Activated CD8-positive, alpha-beta memory T cell treated with anti-CD3 and anti-CD28 coated beads for 1 hour (primary cell): ENCODE measurements at places on chromosomes 11 and 22.
A peak's percentile ranks its signal among the peaks of the same experiment; 100 is the strongest.

- DNase-seq, result no peak
Measured at GRCh38 chr11:44862558-44863101, 88.1 kb downstream of the TP53I11 start.

- no peak for DNase-seq
Measured at GRCh38 chr11:1049911-1050580, 13.5 kb upstream of the MUC6 start.

GRCh38 chr11:17735818-17736578, 1.4 kb downstream of the KCNC1 start:
- no peak for DNase-seq

- DNase-seq, result no peak
Measured at GRCh38 chr22:49930596-49931412, 12.4 kb downstream of the CRELD2 start.

GRCh38 chr11:78419327-78419726, 1.7 kb upstream of the GAB2 start:
- no peak for DNase-seq

GRCh38 chr22:39651053-39651996, 80.8 kb downstream of the CACNA1I start:
- no peak for DNase-seq

- peak; percentile 71 for DNase-seq
Measured at GRCh38 chr11:35165423-35166368, 26.7 kb downstream of the CD44 start.

GRCh38 chr22:30606455-30607299, at the start of gene TCN2:
TCN2 (plus strand) TSS chr22:30607174; CDS start chr22:30607332, 158 bp downstream.
- no peak for DNase-seq

GRCh38 chr22:22181341-22181850, 63.2 kb upstream of the VPREB1 start:
- no peak for DNase-seq

DNA sequence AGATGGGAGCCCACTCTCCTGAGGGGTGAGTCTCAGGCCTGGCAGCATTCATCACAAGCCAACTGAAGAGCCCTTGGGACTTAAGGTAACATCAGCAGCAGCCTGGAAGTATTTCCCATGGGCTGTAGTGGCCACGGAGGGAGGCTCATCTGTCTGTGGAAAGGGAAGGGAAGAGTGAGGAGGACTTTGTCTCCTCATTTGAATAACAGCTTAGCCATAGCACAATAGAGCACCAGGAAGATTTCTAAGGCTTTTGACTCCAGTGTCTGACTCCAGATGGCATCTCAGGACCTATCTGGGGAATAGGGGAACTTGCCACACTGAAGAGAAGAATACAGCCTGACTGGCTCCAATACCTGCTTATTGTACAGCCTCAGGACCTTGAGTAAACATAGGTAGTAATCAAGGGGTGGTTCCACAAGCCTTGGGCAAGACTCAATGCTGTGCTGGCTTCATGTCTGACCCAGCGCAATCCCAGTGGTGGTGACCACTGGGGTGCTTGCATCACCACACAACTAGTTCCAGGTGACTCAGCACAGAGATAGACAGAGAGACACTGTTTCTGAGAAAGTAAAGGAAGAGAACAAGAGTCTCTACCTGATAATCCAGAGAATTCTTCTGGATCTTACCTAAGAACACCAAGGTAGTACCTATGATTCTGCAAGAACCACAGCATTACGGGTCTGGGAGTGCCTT, 510.5 kb upstream of the CCDC179 start:
- DNase-seq, result no peak

DNA sequence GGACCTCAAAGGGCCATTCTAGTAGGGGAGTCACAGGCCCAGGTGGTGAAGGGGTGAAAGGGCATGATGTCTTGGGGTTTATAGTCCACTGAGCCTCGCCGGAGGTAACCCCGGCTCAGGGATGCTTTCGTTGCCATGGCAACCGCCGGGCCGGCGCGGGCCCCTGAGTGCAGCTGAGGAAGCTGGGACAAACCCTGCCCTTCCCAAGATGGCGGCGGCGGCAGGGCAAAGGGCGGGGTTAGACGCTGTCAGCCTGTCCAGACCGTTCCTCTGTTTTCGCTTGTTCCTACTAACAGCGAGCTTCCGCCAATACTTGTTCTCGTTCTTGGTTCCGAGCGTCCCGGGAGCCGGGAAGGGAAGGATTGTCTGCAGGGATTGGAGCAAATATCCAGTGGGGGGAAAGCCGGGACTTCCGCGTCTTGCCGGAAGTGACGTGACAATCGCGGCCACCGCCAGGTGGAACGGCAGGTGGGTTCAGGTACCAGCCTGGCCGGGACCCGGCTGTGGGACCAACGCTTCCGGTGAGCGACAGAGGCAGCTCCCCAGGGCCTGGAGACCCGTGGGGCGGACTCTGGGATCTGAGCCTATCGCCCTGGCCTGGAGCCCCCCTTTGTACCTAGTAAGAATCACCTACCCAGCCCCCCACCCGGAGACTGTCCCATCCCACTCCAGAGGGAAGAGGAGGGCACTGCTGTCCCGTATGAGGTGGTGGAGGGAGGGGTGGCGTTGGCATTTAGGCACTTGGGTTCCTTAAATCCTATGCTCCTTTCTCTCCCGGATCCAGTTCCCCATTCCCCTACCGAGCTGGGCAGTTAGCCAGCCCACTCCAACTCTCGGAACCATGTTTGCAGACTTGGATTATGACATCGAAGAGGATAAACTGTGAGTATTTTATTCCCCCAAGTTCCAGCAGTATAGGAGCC, at the start of gene PICK1:
Gene PICK1 (plus strand): TSS at position 436 of the 923 bp plus-strand sequence. CDS start 406 bp downstream, at position 842.
- DNase-seq, result peak; percentile 57

GRCh38 chr22:47203554-47203991, 441.1 kb downstream of the TBC1D22A start:
- no peak for DNase-seq

DNA sequence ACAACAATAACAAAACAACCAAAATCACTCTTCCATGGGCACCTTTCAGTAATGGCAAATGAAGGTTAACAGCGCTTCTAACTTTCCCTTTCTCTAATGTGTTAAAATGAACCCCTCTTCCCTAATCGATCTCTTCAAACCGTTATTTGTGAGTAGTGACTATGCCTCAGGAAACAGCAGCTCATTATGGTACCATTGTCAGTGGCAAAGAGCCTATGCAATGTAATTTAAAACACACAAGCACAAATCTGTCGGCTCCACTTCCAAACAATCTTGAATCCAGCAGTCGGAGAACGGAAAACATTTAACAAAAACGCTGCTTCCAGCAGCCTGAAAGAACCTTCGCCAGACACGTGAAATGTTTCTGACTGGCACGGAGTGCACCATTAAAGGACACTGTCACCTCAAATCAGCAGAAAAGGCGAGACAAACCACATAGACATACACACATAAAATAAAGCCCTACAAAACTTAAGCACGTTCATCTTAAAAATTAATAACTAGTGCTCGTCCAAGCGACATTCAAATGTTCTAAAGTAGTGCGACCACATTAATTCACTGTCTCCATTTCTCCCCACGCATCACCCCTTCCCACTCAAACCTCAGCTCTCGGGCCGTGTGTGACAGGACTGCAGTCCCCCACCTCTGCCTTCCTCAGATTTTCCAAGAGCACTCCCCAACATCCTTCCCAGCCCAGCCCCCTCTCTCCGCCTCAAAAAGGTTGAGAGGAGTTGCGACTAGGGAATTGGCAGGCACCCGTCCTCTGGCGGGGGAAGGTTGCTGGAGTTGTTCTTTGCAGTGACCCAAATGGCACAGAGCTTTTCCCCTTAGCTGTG, 748 bp downstream of the RAB30 start:
- no peak for DNase-seq

- no peak for DNase-seq
Measured at GRCh38 chr11:80239217-80239616, 798.4 kb upstream of the TENM4 start.

DNA sequence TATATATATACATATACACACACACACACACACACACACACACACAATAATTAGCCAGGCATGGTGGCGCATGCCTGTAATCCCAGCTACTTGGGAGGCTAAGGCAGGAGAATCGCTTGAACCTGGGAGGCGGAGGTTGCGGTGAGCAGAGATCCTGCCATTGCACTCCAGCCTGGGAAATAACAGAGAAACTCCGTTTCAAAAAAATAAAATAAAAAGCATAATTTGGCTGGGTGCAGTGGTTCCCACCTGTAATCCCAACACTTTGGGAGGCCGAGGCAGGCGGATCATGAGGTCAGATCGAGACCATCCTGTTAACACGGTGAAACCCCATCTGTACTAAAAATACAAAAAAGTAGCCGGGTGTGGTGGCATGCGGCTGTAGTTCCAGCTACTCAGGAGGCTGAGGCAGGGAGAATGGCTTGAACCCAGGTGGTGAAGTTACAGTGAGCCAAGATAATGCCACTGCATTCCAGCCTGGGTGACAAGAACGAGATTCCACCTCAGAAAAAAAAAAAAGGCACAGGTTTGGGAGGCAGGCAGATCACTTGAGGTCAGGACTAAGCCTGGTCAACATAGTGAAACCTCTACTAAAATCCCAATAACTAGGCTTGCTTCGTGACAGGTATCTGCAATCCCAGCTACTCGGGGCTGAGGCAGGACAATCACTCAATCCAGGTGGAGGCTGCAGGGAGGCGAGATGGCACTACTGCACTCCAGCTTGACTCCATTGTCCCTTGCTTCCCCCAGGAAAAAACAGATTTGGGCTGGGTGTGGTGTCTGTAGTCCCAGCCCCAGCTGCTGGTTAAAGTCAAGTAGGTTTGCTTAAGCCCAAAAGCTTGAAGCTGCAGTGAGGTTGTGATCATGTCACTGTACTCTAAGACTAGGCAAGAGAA, 11.8 kb upstream of the WDR74 start:
- DNase-seq, result no peak

DNA sequence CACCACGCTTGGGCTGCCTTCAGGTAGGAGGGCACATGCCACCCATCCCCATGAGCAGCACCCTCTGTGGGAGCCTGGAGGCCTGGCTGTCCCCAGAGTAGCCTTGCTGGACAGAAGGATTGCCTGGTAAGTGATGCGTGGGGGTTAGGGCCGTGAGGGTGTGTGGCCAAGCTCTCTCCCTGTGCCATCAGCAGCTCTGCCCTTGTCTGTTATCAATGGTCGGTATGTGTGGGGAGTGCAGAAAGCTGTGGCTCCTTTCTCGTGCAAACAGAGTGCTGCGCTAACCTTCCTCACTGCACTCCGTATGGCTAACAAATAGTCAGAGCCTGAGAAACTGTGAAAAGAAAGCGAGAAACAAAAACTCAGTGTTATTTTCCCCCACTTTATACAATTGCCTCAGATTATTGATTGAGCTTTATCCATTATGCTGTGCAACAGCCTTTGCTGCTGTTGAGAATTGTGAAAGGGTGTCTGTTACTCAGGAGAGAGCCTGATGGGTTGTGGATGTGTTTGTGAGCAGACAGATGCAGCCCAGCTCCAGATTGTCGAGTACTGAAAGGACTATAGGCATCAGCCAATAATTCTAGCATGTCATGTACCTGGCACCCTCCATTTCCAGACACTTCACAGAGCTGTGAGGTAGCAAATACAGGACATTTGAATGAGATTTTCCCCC, 432.2 kb downstream of the NTM start:
- DNase-seq, result no peak

GRCh38 chr22:36998620-36999351, 20.5 kb downstream of the TST start:
- DNase-seq, result no peak

- no peak for DNase-seq
Measured at GRCh38 chr11:38582151-38582550, 1984.1 kb upstream of the RAG2 start.

- no peak for DNase-seq
Measured at GRCh38 chr22:19974268-19974861, 32.7 kb upstream of the TXNRD2 start.

- DNase-seq, result no peak
Measured at GRCh38 chr11:18611196-18611595, 11.6 kb downstream of the MISFA start.

DNA sequence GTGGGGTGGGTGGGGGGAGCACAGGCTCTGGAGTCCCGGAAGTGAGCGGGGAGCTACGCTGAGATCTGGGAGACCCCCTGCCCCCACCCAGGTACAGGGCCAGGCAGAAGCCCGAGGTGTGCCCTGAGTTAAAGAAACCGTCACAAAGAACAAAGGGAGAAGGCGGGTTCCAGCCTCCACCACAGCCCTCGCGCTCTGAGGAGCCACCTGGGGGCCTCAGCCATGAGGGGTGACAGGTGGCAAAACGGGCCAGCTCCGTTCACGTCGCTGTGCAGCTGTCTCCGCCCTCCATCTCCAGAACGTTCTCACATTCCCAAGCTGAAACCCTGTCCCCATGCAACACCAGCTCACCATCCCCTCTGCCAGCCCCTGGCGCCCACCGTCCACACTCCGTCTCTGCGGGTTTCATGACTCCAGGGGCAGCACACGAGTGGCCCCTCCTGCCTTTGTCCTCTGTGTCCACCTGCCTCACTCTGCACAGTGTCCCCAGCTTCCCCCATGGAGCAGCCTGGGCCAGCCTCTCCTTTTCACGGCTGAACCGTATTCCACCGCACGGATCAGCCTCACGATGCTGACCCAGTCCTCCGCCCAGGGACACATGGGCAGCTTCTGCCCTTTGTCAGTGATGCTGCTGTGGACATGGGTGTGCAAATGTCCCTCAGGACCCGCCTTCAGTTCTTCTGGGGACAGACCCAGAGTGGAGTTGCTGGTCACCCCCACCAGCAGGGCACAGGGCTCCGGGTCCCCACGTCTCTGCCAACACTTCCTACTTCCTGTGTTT, 1.7 kb upstream of the MUC5B start:
- DNase-seq, result no peak

GRCh38 chr11:31655483-31655882, 145.9 kb downstream of the ELP4 start:
- DNase-seq, result no peak

DNA sequence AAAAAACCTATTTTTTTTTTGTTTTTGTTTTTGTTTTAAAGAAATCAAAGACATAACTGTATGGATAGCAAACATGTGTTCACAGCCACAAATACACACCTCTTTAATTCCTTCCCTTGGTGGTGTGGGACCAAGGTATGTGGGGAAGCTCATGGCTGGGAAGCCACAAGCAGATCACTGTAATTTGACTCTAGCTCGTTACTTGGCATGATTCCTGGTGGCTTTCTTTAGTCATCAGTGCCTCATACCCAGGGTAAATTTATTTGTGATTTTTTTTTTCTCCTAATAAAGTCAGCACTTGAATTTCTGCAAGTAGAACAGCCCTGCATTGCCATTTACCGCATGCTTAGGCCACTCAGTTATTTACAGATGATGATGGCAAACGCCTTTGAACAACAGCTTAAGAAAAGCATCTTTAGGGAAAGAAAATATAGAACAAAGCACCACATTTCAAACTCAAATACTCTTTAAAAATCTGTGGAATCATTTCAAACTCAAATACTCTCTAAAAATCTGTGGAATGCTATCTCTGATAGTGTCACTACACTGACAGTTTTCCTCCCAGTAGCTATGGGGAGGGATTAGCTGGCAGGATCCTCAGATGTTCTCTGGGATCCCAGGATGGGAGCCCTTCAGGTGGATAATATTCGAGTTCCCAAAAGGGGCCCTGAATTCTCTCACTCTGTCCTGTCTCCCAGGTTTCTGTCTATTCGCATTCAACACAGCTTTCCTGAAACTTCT, 687.2 kb downstream of the OPCML start:
- no peak for DNase-seq

GRCh38 chr22:29635734-29636357, 32.4 kb downstream of the NF2 start:
- DNase-seq, result no peak
